A549 treated with ZK216348 at 1 μM for 4 hours (cell line): ENCODE measurements at places on chromosomes 3 and 15. TPM values are rescaled to one million over a fixed set of nuclear protein-coding genes. Genes with fewer than 3 reads are reported as not detected.

KBTBD13 gene
- not detected in 5 replicates for total RNA-seq

RLBP1 gene
- not detected in 5 replicates for total RNA-seq

ERICH6 gene
- total RNA-seq = not detected in 5 replicates

CD96 gene
- total RNA-seq = not detected in 5 replicates

CCR9 gene
- total RNA-seq = not detected in 5 replicates

CHRNA5 gene
- 24.3 to 36.9 TPM (median 32.6 TPM) in 5 replicates for total RNA-seq
